RCC 7860 (cell line): ENCODE measurements at places on chromosomes 6 and 20.

GRCh38 chr20:6919792-6920468 lies 152.4 kb downstream of the BMP2 start:
- DNase-seq = no peak

DNA sequence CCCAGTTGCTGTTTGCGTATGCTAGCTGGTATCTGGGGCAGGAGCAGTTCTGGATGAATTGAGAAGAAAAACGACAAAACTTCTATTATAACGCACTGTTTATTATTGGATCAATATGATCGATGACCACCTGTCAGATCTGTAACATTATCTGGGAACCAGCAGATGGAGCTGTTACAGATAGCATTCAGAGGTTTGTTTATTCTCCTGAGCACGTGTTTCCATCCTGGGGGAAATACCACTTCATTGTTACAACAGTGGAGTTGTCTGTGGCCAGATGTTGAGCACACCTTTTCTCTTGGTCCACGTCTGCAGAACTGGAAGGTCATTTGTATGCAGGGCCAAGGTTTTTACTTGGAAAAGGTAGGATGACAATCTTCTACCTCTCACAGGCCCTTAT lies 16.0 kb upstream of the NKX2-2 start:
- no peak for DNase-seq

- DNase-seq = no peak
These were observed 8.1 kb downstream of the EDN1 start for GRCh38 chr6:12298017-12298978.

DNA sequence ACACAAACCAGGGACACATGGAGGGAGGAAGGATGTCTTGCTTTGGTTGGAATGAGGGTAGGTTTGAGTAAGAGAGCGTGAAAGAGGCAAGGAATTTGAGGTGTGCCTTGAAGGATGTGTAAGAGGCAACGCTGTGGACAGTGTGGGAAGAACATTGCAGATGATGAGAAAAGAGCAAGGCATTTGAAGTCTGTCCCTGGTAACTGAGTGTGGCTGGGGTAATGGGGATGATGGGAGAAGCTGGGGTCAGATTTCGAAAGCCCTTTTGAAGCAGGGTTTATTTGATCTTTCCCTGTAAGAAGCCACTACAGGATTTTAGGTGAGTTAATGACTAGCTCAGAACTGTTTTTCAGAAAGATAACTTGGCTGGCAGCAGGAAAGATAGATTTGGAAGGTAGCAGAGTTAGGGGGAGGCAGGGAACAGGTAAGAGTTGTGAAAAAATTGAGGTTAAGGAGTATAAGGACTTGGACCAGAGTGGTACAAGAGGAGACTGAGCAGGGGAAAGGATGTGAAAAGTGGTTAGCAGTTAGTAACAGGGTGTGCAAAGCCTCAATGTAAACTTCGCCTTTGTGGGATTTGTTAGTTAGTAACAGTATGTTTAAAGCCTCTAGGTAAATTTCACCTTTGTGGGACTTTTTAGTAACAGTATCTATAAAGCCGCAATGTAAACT lies 17.7 kb downstream of the UTRN start:
- no peak for DNase-seq

DNA sequence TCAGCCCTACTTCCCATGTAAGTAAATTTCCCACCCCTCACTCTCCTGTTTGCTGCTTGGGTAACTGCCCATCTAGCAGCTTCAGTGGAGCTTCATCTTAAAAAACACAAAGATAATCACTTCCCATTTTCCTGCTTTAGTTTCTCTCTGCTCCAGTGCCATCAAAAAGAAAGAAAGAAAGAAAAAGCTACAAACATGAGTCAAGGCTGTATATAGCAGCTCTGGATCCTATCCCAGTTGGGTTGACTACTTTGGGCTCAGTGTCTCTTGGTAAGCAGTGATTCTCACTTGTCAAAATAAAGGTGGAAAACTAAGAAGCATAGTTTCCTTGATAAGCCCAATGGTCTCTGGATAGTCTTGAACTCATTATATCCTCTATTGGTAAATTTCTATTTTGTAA lies 48.7 kb upstream of the SRPK1 start:
- DNase-seq = no peak

GRCh38 chr6:43101497-43101896 lies 25.4 kb downstream of the PTK7 start:
- DNase-seq = no peak

DNA sequence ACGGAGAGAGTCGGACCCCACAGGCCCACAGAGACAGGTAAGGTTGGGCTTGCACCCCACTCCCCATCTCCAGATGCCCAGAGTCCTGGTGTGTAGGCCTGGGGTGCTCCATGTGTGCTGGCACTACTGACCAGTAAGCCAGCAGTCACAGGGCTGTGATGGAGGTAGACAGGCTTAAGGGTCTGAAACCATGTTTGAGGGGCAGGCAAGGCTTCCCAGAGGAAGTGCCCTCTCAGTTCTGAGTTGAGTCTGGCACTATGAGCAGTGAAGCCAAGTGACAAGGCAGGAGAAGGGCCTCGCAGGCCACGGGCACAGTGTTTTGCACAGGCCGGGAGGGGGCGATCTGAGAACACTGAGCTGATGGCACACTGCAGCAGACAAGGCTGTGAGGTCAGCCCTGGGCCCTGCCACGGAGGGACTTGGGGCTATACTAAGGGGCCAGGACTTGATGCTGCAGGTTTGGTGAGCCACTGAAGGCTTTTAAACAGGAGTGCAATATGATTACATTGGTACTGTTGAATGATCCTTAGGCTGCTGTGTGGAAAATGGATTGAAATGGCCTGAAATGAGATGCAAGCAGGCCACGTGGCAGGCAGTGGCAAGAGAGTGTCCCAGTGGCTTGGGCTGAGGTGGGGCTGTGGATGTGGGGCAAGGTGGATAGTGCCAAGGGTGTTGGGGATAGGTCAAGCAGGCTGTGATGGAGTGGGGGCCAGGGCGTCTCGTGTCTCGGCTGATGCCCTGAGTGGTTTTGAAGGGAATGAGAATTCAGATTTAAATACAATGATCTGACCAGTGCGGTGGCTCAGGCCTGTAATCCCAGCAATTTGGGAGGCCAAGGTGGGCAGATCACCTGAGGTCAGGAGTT lies 20.3 kb downstream of the TTBK1 start:
- peak; percentile 45 for DNase-seq

DNA sequence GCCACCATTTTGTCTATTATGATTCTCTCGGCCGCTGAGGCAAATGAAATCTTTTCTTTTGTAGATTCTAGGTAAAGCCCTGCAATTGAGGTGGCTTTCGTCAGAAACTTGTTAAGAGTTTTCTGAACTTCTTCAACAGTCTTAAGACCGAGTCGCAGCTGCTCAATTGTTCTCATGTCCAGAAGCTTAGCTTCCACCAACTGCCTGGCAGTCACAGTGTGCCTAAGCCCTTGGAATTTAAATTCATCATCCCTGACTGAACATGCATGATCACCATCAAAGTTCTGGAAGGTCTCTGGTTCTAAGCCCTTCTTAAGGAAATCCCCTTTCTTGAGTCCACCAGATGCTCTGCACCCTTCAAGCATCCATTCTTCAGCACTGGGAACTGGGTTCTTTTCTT lies 25.7 kb downstream of the DST start:
- DNase-seq = no peak

DNA sequence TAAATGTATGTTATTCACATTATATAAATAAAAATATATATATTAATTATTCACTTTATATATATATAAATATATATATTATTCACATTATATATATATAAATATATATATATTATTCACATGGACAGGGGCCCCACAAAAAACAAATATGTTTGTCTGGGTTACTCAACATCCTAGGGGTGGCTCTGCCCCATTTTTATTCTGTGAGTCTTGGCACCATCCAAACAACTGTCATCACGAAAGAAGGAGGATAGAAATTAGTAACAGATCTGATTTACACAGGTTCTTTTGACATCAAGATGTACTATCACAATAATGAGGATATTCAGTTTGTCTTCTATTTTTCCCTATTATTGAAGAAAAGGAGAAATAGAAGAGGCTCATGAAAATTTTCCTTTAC lies 187.3 kb downstream of the GPX5 start:
- no peak for DNase-seq

DNA sequence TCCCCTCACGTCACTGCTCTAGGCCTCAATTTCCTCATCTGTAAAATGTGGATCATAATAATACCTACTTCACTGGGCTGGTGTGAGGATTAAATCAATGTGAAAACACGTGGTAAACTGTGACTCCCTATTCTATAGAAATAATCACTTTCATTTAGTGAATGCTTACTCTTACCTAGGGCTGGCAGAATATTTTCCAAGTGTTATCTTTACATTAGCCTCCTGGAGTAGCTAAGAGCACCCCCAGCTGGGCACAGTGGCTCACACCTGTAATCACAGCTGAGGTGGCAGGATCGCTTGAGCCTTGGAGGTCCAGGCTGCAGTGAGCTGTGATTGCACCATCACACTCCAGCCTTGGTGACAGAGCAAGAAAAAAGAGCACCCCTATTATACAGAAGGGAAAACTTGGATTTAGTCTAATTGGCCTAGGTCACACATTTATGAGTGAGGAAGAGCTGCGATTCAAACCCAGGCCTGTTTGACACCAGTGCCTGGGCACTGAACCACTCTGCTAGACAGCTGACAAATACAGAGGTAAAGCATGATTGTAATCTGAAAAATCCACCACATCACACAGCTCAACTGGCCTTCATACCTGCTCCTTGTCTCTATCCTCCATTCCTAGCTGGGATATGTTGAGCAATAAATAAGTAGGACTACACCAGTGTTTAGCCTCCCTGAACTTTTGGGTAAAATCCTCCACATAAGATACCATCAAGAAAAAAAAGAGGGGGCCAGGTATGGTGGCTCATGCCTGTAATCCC lies 1.4 kb upstream of the SNTA1 start:
- peak; percentile 30 for DNase-seq

GRCh38 chr6:13395272-13396237 lies 67.2 kb upstream of the TBC1D7 start:
- DNase-seq = peak; percentile 49

DNA sequence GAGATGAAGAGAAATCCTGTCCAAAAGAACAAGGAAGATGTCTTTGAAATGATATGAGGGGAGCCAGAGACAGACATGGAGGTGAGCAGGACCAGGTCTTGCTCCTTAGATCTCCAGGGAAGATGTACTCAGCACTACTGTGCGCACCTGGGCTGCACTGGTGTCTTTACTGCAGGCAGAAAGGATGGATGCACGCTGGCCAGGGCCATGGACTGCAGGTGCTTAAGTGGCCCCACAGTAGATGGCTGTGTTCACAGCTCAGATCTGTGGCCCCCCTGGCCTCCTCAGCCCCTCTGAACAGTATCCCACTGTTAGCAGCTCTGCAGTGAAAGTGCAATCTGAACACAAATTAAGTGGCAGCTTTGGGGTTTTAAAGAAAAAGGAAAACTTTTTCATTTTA lies 343.0 kb downstream of the NRN1 start:
- no peak for DNase-seq

GRCh38 chr6:90411292-90411781 lies 114.7 kb upstream of the BACH2 start:
- DNase-seq = peak; percentile 65

GRCh38 chr20:46347841-46348803 lies 39.8 kb upstream of the CDH22 start:
- no peak for DNase-seq

GRCh38 chr6:86609549-86610388 lies 327.6 kb upstream of the HTR1E start:
- DNase-seq = no peak

- DNase-seq = no peak
These were observed 129.5 kb downstream of the FOXC1 start for GRCh38 chr6:1739220-1739619.

GRCh38 chr6:105077596-105078385 lies 102.0 kb downstream of the POPDC3 start:
- no peak for DNase-seq

GRCh38 chr6:14734052-14734415 lies 511.8 kb upstream of the JARID2 start:
- DNase-seq = no peak

GRCh38 chr20:36217226-36217625 lies 19.1 kb upstream of the AAR2 start:
- no peak for DNase-seq

DNA sequence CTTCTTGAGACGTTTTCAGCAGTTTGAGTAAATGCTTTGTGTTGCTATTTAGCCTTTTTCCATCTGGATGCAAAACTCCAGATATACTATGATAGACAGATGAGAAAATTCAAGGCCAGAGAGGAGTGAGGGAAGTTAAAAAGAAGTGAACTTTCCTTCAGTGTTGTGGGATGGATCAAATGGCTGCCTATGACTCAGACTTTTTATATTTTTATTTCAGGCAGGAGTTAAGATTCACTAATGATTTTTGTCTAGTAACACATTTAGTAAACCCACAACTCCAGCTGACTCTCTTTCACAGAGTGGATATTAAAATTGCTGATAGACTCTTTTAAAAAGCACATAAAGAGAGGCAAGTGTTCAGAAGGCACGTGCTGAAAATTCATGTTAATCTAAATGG lies 23.2 kb upstream of the PTCHD4 start:
- no peak for DNase-seq

- no peak for DNase-seq
These were observed 222.6 kb downstream of the RNF144B start for GRCh38 chr6:18609715-18610114.
